Activated naive CD4-positive, alpha-beta T cell treated with anti-CD3 and anti-CD28 coated beads, Interleukin-2, amount 10 ng/mL, durations not matched to agents 7 days and 5 days (primary cell): ENCODE measurements at places on chromosomes 5 and 9.
A peak's percentile ranks its signal among the peaks of the same experiment; 100 is the strongest.

GRCh38 chr9:130765137-130766020, 69.7 kb upstream of the ABL1 start:
- DNase-seq = no peak

DNA sequence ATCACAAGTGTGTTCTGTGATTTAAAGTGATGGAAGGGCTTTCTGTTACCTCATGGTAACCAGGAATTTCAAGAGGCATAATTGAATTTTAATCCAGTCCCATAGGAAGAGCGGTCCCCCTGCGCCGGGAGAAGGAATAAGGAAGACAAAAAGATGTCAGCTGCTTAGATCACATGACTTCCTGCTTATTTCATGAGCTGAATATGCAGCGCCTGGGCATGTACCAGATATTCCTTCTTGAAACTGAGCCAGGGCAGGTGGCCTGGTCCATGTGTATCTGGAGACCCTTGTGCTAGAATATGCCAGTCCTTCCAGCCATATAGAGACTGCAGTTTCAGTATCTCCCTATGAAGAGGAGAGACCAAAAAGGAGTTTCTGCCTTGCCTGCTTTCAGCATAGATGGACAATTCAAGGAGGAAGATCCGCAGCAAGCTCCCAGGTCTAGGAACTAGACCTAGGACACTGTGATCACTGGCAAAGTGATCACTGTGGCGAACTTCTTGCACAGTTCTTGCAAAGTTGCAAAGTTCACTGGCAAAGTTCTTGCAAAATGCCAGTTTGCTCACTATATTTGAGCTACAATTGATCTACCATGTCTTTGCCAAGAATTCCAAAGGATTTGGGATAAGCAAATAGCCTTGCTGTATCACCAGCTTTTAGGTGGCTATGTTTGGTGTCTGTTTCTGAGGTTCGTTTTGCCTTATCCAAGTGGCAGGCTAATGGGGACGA, 102.9 kb upstream of the PHYKPL start:
- DNase-seq = no peak

- no peak for DNase-seq
Observed at GRCh38 chr9:127923046-127923445, 6.2 kb upstream of the ST6GALNAC4 start.

- no peak for DNase-seq
Observed at GRCh38 chr9:98494852-98495251, 213.9 kb downstream of the GABBR2 start.

DNA sequence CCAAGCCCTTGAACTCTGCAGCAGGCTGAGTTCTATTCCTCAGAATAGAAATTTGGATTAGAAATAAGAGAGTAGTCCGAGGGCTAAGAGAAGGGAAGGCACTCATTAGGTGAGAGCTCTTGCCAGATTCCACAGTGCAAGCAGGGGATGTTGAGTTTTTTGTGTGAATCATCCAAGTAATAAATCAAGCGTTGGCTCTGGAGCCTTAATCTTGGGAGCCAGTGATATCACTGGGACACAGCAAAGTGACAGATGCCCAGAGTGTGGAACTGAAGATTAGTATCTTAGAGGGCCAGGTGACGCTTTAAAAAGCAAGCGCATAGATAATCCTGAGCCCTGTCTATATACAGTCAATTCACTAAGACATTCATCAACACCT, 60.3 kb downstream of the FOXD1 start:
- no peak for DNase-seq

GRCh38 chr5:34022121-34022705, 14.4 kb upstream of the AMACR start:
- DNase-seq = peak; percentile 63

DNA sequence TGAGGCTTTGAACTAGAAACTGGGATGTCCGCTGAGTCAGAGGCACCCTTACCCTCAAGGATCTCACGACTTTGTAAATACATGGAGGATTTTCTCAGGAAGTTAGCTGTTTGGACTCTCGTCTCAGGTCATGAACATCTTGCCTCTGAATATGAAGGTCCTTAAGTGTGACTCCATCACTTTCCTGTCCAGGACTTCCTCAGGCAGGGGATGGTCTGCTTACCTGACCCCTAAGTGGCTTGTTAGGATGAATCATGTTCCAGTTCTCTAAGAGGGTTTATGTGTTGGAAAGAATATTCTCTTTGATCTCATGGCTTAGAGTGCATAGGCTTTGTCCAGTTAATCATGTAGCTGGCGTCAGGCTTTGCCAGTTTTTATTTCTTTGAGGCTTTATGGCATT, 511.7 kb upstream of the KLF4 start:
- no peak for DNase-seq

DNA sequence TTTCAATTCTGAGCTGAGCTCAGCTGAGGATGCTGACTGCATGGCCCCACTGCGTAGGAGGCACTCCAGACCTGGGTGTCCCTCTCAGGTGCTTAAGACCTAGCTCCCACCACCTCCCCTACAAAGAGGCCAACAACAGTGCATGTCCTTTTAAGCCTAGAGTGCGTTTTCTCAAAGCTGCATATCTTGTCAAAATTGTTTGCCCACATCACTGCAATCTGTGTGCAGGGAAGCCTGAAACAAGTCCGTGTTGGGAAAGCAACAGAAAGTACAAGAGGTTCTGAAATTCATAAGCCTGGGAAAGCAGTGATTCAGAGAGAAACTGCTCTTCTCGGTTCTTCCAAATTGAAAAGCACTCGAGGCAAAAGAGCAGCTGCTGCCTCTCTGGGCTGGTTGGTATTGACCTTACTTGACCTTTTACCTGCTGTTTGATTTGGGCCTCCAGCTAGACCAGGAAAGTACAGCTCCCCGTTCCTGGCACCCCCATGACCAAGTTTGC, 238.4 kb downstream of the NR2F1-AS1 start:
- no peak for DNase-seq

DNA sequence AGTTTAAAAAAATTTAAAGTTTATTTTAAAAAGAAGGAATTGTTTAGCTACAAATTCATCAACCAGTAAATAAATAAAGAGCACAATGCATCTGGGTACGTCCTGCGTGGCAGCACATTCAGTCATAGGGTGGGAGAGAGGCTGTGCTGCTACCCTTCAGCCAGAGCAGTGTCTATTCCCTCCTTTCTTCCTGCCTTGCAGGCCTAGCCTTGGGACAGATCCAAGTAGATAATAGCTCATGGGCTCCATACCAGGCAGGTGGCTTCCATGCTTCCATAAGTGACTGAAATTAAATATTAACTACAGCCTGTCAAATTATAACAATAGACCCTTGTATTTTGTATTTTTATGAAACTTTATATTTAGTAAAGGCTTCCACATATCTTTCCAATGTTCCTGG, 408.3 kb upstream of the RGMB start:
- DNase-seq = no peak

- DNase-seq = no peak
Observed at GRCh38 chr5:40224421-40224820, 455.3 kb upstream of the PTGER4 start.

GRCh38 chr5:112594095-112594850, 143.4 kb upstream of the APC start:
- DNase-seq = no peak

- no peak for DNase-seq
Observed at GRCh38 chr9:21265421-21266189, 25.8 kb upstream of the IFNA14 start.

- DNase-seq = no peak
Observed at GRCh38 chr5:7364226-7364875, 31.6 kb upstream of the ADCY2 start.

DNA sequence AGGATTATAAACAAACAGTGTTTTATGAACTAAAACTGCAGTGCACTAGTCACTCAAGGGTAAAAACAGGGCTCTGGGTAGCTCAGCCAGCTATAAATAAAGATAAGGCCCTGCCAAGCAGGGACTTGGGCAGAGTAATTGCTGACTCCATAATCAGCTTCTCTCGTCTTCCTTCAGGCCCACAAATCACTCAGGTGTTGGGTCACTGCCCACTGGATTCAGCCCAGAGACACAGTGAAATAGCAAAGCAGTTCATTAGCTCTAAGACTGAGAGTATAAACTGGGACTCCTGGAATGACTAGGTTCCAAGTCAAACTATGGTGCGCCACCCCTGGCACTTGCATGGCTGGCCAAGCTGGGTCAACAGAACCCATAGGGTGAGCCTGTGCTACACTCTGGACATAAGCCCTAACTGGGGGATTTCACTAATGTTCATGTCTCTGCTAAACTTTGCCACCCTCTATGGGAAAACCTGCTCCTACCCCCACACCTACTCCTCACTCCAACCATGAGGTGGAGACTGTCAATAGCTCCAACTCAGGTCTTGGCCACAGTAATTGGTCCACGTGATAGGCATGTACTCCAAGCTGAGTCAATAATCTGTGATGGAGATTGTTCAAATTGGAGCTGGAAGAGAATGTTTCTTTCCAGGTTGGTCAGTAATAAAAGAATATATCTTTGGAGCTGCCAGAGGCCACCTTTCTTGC, 158.5 kb downstream of the SLIT3 start:
- no peak for DNase-seq

GRCh38 chr5:168771678-168772077, 192.5 kb upstream of the PANK3 start:
- no peak for DNase-seq

- DNase-seq = peak; percentile 72
Observed at GRCh38 chr5:463952-464351, 21.0 kb downstream of the EXOC3 start.

DNA sequence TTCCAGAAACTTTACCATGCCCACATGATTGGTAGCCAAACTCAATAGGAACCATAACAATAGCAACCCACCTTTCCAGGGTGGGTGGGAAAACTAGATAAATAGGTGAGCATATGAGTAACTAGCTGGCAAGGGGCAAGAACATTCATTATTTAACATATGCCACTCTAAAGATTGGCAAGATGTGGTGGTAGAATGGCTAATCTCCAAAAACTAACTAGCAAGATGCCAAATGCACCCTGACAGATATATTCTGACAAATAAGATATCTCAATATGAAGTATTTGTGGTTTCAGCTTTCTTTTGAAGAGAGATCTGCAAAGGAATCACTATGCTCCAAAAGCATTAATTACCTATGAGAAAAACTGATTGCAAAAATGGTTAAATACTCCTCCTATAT, 895.6 kb downstream of the TLE1 start:
- DNase-seq = no peak

GRCh38 chr5:64622991-64623390, 67.3 kb upstream of the SHISAL2B start:
- DNase-seq = no peak

DNA sequence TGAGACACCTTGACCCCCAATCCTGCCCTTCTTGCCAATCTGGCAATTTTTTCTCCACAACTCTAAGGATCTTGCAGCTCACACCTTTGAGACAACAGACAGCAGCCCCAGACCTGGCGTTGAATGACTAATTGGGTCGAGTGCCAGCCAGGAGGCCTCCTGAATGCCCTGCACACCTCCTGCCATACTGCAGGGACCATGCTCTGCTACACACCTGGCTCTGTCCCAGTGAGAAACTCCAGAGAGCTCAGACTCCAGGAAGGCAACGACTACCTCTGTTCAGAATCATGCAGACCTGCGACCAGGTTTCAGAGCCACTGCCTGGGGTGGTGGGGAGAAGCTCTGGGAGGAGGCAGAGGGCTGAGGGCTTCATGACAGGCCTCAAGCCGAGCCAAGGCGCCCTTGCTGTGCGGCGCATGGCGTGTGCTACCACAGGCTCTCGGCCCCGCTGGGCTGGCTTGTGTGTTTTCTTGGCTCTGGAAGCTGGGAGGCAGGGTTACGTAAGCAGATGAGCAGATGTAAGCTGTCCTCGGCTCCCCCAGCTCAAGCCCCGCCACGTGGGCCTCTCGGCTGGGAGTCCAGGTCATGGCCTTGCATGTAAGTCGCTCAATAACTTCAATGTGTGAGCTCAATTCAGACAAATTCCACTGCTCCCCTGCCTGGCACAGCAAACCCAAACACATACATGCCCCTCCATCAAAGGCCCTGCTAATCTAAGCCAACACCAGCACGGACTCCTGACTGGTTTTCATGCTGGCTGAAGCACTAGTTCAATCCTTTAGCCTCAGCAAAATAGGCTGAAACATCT, 27.5 kb downstream of the B4GALT1 start:
- no peak for DNase-seq

DNA sequence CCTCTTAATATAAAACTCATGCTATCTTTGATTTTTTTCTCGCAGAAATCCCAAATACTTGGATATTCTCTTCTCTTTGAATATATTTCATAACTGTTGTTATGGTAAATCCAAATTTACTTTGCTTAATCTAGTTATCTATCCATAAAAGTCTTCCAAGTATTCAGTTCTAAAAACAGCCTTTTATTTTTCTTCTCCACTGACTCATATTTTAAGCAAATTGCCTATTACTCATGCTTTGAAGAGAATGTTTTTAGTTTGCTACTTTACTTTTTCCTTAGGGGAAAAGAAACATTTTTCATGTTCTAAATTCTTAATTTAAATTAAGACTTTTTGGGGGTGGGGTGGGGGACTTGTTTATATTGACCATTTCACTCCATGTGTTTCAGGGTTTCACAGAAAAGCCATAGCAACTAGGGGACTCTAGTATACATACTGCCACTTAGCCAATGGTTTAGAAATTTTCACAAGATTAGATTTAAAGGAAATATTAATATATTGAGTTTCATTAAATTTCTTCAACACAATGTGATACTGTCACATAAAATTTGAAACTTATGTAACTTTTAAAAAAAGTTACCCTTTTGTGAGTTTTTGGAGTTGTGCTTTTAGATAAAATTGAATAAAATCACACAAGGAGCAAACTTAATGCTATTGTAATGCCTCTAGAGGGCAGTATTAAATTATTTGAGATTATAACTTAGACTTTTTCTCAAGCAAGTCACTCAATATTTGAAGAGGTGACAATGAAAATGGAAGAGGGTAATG, 545.8 kb upstream of the ARRDC3 start:
- DNase-seq = no peak

DNA sequence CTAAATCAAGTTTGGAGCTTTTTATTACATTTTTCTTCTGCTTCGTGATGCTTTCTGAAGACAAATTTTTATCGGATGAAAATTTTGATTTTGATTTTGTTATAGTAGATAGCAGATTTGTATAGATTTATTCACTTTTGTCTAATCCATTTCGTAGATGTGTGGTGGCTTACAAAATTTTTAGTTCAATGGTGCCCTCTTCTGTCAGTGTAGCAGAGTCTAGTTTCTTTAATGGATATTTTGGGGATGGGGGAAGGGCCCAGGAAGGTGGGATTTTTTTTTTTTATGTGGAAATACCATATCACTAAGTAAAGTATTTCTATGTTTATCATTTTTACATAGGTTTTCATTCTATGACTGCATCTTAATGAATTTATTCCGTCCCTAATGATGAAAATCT, 259.9 kb upstream of the TARS1 start:
- no peak for DNase-seq

DNA sequence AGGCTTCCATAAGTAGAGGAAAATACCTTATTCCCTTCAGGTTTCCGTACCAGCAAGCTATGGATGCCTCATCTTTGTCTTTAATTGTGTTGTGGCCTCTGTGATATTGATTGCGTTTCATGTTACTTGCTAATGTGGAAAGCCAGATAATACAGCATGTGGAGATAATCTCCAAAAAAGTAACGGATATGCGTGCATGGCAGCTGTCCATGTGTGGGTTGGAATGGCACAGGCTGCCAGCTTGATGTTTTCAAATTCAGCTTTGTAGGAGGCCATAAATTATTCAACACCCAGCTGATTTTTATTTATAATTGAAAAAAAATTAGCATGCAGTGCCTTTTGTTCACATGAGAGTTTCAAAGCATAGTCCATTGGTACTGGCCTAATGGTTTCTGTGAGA, 144.9 kb downstream of the GIN1 start:
- no peak for DNase-seq

- no peak for DNase-seq
Observed at GRCh38 chr5:112979723-112980122, 3.1 kb downstream of the DCP2 start.
